ENCODE measurements at places on chromosomes 5 and 9.
A peak's percentile ranks its signal among the peaks of the same experiment; 100 is the strongest.

GRCh38 chr5:98419825-98420224 is 353.6 kb upstream of the RGMB start:
- no peak for DNase-seq

DNA sequence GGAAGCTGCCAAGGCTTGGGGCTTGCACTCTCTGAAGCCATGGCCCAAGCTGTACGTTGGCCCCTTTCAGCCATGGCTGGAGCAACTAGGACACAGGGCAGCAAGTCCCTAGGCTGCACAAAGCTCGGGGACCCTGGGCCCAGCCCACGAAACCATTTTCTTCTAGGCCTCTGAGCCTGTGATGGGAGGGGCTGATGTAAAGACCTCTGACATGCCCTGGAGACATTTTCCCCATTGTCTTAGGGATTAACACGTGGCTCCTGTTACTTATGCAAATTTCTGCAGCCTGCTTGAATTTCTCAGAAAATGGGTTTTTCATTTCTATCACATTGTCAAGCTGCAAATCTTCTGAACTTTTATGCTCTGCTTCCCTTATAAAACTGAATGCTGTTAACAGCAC is 83.0 kb upstream of the DAP start:
- no peak for DNase-seq

GRCh38 chr9:129411501-129412175 is 209.3 kb downstream of the C9orf50 start:
- DNase-seq: no peak

GRCh38 chr9:84169240-84169639 is 171.3 kb downstream of the SLC28A3 start:
- DNase-seq: no peak

- DNase-seq: no peak
Measured at GRCh38 chr5:128426090-128426534, 111.9 kb downstream of the FBN2 start.

DNA sequence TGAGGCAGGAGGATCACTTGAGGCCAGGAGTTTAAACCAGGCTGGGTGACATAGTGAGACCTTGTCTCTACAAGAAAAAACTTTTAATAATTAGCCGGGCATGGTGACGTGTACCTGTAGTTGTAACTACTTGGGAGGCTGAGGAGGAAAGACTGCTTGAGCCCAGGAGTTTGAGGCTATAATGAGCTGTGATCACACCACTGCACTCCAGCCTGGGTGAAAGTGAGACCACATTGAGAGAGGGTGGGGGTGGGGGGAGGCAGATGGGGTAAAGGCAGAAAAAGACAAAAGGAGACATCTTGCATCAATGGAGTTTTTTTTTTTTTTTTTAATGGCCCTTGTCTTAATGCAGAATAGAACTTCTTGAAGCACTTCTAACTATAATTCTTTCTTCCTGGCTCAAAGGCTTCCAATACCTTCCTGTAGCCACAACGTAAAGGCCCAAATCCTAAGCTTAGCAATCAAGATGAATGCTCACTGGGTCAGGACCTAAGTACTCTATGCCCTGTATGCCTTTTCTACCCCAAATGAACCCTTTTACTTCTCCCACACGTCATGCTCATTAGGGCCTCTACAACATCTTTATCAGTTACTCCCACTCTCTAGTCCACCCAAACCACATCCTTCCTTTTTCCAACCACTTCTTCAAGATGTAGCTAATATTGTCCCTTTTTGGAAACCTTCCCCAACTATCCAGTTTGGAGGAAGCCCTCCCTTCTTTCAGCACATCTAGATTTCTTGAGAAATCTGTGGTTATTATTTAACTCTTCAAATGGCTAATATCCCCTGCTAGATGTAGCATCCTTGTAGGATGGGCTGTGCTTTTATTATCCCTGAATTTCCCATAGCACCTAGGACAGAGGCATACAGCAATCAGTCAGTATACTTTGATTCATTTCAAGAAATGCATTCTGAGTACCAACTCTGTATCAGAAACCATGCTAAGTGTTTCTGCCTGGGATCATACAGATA is 40.8 kb downstream of the CSF2 start:
- no peak for DNase-seq

- no peak for DNase-seq
Measured at GRCh38 chr5:32729651-32730050, 18.5 kb downstream of the NPR3 start.

- DNase-seq: no peak
Measured at GRCh38 chr5:178349075-178349511, 116.5 kb upstream of the PHYKPL start.

DNA sequence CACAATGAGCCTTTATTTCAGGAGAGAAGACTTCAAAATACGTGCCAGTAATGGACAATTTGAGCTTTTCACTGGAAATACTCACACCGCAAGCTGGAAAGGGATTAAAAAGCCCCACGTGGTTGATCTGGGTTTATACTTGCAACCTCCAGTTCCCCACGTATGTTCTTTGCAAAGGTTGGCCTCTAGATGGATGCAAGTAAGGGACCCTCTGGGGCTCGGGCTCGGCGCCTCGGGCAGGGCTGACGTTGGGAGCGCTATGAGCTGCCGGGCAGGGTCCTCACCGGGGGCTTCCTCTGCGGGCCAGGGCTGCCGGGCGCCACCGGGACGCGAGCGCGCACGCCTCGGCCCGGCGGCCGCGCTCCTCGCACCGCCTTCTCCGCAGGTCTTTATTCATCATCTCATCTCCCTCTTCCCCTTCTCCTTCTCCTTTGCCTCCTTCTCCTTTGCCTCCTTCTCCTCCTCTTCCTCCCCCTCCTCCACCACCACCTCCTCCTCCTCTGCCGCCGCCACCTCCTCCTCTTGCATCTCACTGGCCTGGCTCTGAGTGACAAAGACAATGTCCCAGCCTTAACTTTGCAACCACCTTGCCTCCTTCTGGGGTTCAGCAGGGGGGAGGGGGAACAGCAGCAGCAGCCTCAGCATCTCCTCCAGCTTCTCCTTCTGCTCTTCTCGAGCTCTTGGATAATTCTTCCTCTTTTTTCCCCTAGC is 701 bp upstream of the ZNF462 start:
- no peak for DNase-seq

DNA sequence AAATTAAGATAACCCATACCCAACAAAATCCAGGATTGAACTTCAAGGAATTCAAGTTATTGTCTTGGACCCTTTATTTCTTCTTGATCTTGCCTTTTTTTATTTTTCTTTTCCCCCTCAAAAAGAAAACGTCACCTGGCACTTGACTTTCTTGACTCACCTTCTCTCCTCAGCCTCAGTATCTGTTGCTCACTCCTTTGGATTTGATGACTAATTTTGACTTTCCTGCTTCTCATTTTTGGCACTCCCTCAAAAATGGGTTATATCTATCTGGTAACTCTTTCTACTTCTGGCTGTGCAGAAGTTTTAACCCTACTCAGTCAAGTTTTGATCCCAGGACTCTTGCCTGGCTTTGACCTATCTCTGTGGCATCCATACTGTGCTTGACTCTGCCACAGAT is 66.6 kb upstream of the SPATA31D4 start:
- DNase-seq: no peak

GRCh38 chr9:105204416-105204815 is 40.0 kb upstream of the SLC44A1 start:
- DNase-seq: no peak

DNA sequence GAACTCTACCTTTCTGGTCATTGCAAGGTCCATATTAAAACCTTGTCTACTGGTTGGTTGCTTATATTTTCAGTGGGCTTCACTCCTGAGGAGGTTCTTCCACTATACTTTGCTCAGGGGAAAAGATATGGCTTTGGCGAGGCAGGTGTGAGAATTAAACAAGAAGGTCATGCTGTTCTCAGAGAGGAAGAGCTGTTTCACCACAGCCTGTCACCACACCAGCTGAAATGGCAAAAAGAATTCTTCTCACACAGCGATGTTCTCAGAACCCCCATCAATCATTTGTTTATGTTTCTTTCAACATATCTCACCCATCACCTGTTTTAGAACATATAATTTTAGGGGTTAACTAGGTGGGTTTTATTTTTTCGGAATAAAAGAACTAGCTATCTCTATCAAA is 38.6 kb downstream of the CAPSL start:
- DNase-seq: no peak

GRCh38 chr5:160118349-160119141 is 705 bp downstream of the PWWP2A start:
- DNase-seq: peak; percentile 33

DNA sequence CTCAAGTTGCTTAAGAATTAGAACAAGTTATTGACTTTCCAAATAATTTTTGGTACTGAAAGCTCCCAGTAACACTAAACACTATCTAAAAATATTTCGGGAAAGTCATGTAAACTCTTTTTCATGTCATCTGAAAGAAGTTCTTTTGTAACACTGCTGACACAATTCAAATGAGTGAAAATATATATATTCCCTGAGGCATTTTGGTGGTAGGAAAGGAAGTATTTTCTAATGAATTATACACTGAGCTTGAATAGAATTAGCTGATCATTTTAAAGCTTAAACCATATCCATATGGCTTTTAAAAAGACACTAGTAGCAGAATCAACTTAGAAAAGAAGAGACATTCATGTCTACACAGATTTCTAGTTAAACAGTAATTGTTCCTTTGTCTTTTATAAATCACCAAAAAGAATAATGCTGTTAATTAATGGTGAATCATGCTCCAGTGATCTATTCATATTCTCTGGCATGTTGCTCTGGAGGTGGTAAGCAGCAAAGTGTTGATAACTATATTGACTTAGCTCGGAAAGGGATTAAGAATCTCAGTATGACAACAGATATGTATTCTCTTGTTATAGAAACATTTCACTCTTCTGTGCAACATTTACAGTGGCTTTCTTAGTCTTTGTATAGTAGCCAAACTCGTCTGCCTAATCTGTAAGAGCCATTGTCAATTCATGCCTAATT is 27.4 kb upstream of the RFX3 start:
- DNase-seq: no peak

DNA sequence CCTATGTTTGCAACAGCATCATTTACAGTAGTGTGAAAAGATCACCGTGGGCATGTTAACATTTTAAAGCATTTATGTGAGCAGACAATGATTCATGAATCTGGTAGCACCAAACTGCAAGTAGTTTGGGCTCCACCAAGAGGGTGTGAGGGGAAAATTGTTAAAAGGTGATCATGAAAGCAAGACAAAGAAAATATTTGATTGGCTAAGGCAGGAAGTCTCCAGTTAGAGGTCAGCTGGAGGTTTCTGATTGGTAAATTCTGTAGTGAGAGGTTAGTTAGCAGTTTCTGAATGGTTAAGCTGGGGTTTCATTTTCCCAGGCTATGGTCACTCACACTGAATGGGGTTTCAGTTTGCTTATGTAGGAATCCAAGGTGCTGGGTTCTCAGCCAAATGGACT is 13.5 kb upstream of the DRD1 start:
- no peak for DNase-seq

- peak; percentile 55 for DNase-seq
Measured at GRCh38 chr9:89421595-89421994, 76.3 kb downstream of the SEMA4D start.

DNA sequence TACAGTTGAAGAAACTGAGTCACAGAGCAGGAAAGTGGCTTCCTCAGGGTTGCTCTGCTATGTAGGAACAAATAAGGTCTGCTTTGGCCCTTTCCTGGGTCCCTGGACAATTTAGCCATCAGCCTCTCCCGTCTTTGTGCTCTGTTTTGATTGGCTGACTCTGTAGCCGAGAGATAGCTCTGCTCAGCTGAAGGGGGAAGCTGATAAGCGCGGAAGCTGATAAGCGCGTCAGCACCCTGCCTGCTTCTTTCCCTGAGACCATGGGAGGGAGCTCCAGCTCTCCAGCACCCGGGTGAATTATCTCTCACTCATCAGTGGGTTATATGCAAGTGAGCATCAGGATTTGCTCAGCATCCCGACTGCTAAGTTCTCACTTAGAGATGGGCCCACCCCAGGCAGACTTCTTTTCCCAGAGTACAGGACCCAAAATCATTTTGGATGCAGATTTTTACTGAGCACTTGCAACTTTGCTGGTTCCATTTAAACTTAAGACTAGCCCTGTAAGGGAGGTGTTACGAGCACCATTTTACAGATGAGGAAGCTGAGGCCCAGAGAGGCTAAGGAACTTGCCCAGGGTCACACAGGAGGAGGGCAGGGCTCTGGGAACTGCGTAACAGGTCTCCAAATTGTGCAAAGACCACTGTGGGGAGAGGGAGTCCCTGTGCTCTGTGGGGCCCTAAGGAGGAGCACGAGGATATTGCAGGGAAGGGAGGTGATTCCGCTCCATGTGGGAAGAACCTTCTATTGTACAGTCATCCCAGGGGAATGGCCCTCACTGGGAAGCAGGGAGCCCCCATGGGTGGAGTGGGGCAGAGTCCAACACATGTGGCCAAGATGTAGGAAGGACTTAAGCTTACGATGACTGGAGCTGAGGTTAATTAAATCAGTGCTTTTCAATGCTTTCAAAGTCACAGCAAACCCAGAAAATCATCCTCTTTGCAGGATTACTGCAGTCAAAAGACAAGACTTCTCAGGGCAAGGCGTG is 83.7 kb upstream of the ORM1 start:
- DNase-seq: no peak

- DNase-seq: no peak
Measured at GRCh38 chr5:99948850-99949249, 586.3 kb upstream of the FAM174A start.

DNA sequence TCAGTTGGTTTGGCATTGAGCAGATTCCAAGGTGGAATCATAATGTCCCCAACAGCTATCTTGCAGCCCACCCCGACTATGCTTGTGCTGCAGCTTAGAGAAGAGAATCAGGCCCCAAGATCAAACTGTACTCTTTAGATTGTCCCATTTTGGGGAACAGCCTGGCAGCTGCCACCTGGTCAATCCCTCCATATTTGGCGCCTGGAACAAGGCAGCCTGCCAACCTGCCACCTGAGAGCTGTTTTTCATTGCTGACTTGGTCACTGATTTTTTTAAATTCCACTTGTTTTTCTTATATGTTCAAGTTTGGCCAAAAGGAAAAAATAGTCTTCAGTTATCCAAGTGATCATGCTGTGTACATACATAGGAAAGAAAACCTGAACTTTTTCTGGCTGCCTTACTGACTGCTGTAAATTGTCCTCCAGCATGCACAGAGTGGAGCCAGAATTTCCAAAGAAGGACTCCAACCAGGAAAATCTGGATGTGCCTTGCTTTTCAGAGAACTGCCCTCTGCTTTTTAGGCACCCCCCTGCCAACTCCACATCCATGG is 504.2 kb downstream of the ENC1 start:
- no peak for DNase-seq

DNA sequence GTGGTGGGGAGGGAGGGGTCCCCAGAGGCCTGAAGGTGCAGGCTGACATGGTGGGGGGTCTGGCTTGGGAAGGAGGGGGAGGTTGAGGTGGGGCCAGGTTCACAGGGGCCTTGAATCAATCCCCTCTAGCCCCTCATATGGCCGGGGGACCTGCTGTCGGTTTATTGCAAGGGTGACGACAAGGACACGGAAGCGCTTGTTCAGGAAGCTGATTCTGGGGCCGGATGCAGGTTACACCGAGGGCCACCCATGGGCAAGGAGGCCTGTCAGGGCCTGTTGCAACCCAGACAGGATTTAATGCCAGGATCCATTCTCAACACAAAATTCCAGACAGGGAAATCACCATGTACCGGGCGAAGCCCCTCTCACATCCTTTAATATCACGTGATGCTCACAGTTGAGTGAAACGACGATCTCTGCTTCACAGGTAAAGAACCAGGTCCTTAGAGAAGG is 41.6 kb upstream of the SYNPO start:
- no peak for DNase-seq
